Heart left ventricle (tissue), 16 donors: ENCODE measurements at places on chromosomes 2 and 18. TPM values are rescaled to one million over a fixed set of nuclear protein-coding genes. Genes with fewer than 3 reads are reported as not detected.

DNA sequence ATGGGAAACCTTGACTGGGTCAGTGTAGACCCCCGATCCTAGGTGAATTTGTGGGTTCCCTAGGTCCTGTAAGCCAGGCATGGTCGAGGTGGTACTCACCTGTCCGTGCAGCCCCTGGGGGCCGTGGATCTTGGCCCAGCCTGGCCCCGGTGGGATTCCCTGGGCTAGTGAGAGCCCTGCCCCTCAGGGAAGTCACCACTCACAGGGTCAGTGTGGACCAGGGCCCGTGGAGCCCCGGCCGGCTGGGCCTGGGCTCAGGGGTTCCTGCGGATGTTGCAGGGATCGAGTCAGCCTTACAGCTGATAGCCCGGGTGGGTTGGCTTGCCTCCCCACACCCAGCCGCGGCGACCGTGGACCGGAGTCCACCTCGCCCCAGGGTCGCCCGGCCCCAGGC, 528 bp downstream of the ATG9A start:
- H3K27ac ChIP-seq: peak overlapping the region; percentile 97
- H3K36me3 ChIP-seq: peaks cover 62% of the 10 kb centered on the region
- H3K27me3 ChIP-seq: no peaks in the 10 kb centered on the region
- DNase-seq: no peak
- H3K4me3 ChIP-seq: peak overlapping the region; percentile 88

- DNase-seq: peak; percentile 62
- H3K4me3 ChIP-seq: no peak overlapping the region
- no peak overlapping the region for H3K27ac ChIP-seq
- peaks cover 23% of the 10 kb centered on the region for H3K36me3 ChIP-seq
Measured at GRCh38 chr2:221429741-221430491, 142.2 kb downstream of the EPHA4 start.

DNA sequence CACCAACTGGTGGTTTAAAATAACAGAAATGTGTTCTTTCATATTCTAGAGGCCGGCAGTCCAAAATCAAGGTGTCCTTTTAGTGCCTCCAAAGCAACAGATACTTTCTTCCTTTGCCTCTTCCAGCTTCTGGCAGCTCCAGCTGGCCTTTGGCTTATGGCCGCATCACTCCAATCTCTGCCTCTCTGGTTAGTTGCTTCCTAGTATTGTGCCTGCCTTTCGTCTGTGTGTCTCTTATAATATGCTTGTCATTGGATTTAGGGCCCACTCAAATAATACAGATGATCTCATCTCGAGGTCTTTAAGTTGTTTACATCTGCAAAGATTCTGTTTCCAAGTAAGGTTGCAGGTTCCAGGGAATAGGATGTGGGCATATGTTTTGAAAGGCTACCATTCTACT, 855.2 kb upstream of the ID2 start:
- no peak overlapping the region for H3K4me3 ChIP-seq
- no peak for DNase-seq
- H3K27ac ChIP-seq: no peak overlapping the region
- H3K4me1 ChIP-seq: no peaks in the 10 kb centered on the region

GRCh38 chr18:23542461-23542860, 39.1 kb downstream of the RMC1 start:
- H3K4me3 ChIP-seq: no peak overlapping the region
- H3K36me3 ChIP-seq: no peaks in the 10 kb centered on the region
- DNase-seq: no peak
- peaks cover 13% of the 10 kb centered on the region for H3K4me1 ChIP-seq
- no peaks in the 10 kb centered on the region for H3K27me3 ChIP-seq
- no peak overlapping the region for H3K27ac ChIP-seq

CD207 gene
- total RNA-seq: not detected

DNA sequence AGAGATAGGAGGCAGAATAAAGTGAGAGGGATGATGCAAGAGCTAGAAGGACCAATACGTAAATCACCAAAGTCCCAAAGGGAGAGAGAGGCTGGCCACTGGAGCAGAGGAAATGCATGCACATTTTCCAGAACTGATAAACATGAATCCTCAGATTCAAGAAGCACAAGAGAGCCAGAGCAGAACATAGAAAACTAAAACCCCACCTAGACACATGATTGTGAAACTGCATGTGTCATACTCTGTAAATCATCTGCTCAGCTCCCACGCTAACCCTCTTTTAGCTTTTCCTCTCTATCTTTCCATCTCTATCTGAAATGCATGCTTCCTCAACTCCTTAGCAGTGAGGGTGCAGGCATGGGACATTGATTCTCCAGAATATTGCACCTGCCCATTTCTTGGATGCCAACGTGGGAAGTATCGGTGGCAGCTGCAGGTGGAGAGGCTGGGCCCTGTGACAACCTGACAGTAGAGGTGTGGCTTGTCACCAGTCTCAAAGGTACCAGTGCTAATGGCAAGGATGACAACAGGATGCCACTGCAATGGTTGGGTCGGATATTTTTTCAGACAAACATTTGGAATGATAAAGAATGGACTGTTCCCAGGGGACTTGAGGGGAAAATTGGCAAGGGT, 89.3 kb upstream of the OTOS start:
- DNase-seq: no peak
- no peak overlapping the region for H3K27ac ChIP-seq
- H3K4me1 ChIP-seq: peaks cover 12% of the 10 kb centered on the region
- no peaks in the 10 kb centered on the region for H3K36me3 ChIP-seq
- no peaks in the 10 kb centered on the region for H3K27me3 ChIP-seq
- no peak overlapping the region for H3K4me3 ChIP-seq
